ENCODE measurements at places on chromosomes 13 and 19. TPM values are rescaled to one million over a fixed set of nuclear protein-coding genes. Genes with fewer than 3 reads are reported as not detected.

- H3K4me3 ChIP-seq = peak overlapping the region; percentile 77
- no peaks in the 10 kb centered on the region for H3K4me1 ChIP-seq
- DNase-seq = no peak
These were observed 2.7 kb downstream of the COL4A1 start for GRCh38 chr13:110304256-110304655.

GRCh38 chr13:92640936-92641335, 585.7 kb upstream of the GPC6 start:
- no peaks in the 10 kb centered on the region for H3K4me1 ChIP-seq
- H3K27ac ChIP-seq = no peak overlapping the region
- H3K27me3 ChIP-seq = no peaks in the 10 kb centered on the region
- H3K4me3 ChIP-seq = no peak overlapping the region
- DNase-seq = no peak
- H3K36me3 ChIP-seq = no peaks in the 10 kb centered on the region

- no peak for DNase-seq
- H3K4me1 ChIP-seq = peaks cover 8% of the 10 kb centered on the region
- H3K27me3 ChIP-seq = no peaks in the 10 kb centered on the region
- H3K36me3 ChIP-seq = no peaks in the 10 kb centered on the region
- no peak overlapping the region for H3K4me3 ChIP-seq
These were observed 63.1 kb downstream of the ATP11A start for GRCh38 chr13:112752711-112753541.

- H3K4me3 ChIP-seq = no peak overlapping the region
- DNase-seq = no peak
- no peaks in the 10 kb centered on the region for H3K27me3 ChIP-seq
- H3K36me3 ChIP-seq = no peaks in the 10 kb centered on the region
These were observed 523.5 kb downstream of the MYO16 start for GRCh38 chr13:109152941-109153340.

DNA sequence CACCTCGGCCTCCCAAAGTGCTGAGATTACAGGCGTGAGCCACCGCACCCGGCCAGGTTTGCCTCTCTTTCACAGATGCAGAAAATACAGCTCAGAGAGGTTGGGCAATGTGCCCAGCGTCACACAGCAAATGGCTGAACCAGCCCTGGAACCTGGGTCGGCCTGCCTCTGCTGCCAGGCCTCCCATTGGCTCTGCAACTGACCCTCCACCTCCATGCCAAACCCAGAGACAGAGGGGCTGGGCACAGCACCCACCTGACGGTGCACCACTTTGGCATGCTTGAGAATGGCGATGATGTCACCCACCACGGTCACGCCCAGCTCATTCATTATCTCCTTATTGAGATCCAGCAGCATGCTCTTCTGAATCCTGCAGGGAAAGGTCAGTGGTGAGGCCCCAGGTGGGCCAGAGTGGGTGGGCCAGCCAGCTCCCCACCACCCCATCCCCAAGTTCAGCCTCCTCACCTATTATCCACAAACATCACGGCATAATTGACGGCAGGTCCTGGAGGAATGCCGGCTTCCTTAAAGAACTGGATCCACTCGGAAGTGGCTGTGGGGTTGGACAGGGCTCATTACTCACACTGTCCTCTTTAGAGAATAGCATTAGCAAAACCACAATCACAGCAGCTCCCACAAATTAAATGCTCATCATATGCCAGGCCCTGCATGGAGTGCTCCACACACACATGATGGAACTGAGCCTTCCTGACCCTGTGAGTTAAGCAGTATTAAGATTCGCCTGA, 12.2 kb downstream of the C19orf47 start:
- no peaks in the 10 kb centered on the region for H3K36me3 ChIP-seq
- H3K27me3 ChIP-seq = no peaks in the 10 kb centered on the region
- H3K4me3 ChIP-seq = no peak overlapping the region
- no peak for DNase-seq

DNA sequence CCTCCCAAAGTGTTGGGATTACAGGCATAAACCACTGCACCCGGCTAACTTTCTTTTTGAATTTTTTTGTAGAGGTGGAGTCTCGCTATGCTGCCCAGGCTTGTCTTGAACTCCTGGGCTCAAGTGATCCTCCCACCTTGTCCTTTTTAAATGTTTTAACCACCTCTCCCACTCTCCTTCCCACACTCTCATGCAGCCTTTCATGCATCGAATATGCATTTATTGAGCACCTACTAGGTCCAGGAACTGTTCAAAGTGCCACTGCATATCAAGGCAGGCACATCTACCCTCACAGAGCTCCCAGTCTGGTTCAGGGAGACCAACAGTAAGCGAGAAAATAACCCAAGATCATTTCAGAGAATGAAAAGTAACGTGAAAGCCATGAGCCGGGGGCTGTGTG, 1.2 kb downstream of the TICAM1 start:
- H3K4me3 ChIP-seq = peak overlapping the region; percentile 95
- no peak overlapping the region for H3K27ac ChIP-seq
- H3K36me3 ChIP-seq = no peaks in the 10 kb centered on the region
- DNase-seq = no peak

GRCh38 chr13:28820099-28821051, at the start of gene MTUS2:
Gene MTUS2, plus strand, starts transcription at chr13:28820339.
- no peaks in the 10 kb centered on the region for H3K4me1 ChIP-seq
- peak within 1 kb of the TSS; percentile 41 for H3K4me3 ChIP-seq
- H3K27me3 ChIP-seq = peaks cover 31% of the 10 kb centered on the region

- H3K4me1 ChIP-seq = no peaks in the 10 kb centered on the region
- H3K4me3 ChIP-seq = no peak within 1 kb of the TSS
- peaks cover 10% of the 10 kb centered on the region for H3K27me3 ChIP-seq
- H3K27ac ChIP-seq = no peak within 1 kb of the TSS
These were observed at the start of gene SCEL for GRCh38 chr13:77535448-77535847. Gene SCEL, plus strand, starts transcription at chr13:77535706. Its CDS starts 20,170 bp downstream, at chr13:77555876.

DNA sequence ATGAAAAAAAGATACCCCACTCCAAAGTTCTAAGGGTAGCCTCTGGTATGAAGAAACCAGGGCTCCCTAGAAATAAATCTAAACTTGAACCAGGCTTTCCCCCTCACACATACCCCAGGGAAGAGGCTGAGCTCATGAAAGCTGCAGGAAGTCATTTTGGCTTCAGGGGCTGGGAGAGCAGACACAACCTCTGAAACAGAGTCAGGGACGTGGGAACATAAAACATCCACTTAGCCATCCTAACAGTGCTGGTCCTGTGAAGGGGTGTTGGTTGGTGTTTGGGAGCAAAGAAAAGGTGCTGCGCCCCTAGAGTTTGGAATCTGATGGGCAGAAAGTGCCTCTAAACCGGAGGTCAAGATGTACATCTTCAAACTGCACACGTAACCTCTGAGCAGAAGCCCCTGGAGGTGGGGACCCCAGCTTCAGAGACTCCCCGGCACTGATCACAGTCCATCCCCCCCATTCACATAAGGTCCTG, 15.8 kb downstream of the RAB3D start:
- H3K4me3 ChIP-seq = no peak overlapping the region
- no peaks in the 10 kb centered on the region for H3K27me3 ChIP-seq
- H3K36me3 ChIP-seq = peaks cover 9% of the 10 kb centered on the region

- DNase-seq = no peak
- H3K36me3 ChIP-seq = peaks cover 28% of the 10 kb centered on the region
- H3K4me3 ChIP-seq = no peak overlapping the region
- H3K27ac ChIP-seq = no peak overlapping the region
- no peaks in the 10 kb centered on the region for H3K27me3 ChIP-seq
- H3K4me1 ChIP-seq = peaks cover 57% of the 10 kb centered on the region
These were observed 92.8 kb upstream of the RAP2A start for GRCh38 chr13:97341135-97341534.

GRCh38 chr13:34803756-34804155, 138.3 kb upstream of the NBEA start:
- H3K4me1 ChIP-seq = no peaks in the 10 kb centered on the region
- no peak overlapping the region for H3K27ac ChIP-seq
- H3K36me3 ChIP-seq = no peaks in the 10 kb centered on the region
- no peaks in the 10 kb centered on the region for H3K27me3 ChIP-seq
- DNase-seq = no peak

DNA sequence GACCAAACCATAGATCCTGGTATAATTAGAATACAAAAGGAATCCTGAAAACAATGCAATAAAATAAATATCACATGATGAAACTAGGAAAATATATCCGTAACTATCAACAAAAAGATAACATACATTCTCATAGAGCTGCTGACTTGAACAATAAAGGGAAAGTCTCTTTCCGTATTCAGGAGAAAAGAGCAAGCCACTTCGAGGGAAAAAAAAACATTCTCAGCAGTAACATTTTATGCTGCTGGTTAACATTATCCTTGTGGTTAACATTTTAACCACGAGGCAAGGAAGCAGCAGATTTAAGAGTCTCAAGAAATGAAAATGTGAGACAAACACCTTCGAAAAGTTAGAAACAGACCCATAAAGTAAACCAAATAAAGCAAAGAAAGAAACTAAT, 25.8 kb downstream of the NALCN start:
- H3K27ac ChIP-seq = no peak overlapping the region
- H3K4me3 ChIP-seq = no peak overlapping the region
- no peaks in the 10 kb centered on the region for H3K36me3 ChIP-seq
- no peaks in the 10 kb centered on the region for H3K27me3 ChIP-seq
- no peak for DNase-seq

ZNF507 gene
- 17.6 TPM for total RNA-seq

SIAH3 gene
- 0.29 TPM for total RNA-seq

KASH5 gene
- total RNA-seq = not detected

MAP4K1 gene
- total RNA-seq = 7.9 TPM

PALM3 gene
- 0.22 TPM for total RNA-seq
